ENCODE measurements at places on chromosomes 2 and 18. TPM values are rescaled to one million over a fixed set of nuclear protein-coding genes. Genes with fewer than 3 reads are reported as not detected.

DNA sequence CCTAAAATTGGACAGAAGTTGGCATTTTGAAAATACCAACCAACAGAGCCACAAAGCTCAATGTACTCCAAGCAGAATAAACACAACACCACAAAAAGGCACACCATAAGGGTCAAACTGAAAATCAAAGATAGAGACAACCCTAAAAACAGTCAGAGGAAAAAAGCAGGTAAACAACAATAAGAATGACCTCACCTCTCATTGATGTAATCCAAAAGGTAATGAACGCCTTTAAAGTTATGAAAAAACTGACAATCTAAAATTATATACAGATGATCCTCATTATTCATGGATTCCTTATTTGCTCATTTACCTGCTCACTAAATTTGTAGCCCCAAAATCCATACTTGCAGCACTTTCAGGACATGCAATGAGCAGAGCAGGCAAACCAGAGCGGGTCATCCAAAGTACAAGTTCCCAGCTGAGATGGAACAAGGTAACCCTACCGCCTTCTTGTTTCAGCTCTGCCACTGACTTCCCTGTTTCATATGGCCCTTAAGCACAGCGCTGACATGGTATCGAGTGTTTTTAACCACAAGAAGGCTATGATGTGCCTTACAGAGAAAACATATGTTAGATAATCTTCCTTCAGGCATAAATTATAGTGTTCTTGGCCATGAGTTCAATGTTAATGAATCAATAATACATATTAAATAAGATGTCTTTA is 17.0 kb downstream of the RTN4 start:
- no peak for DNase-seq

GRCh38 chr2:15788455-15788829 is 151.9 kb upstream of the MYCN start:
- DNase-seq = no peak

DNA sequence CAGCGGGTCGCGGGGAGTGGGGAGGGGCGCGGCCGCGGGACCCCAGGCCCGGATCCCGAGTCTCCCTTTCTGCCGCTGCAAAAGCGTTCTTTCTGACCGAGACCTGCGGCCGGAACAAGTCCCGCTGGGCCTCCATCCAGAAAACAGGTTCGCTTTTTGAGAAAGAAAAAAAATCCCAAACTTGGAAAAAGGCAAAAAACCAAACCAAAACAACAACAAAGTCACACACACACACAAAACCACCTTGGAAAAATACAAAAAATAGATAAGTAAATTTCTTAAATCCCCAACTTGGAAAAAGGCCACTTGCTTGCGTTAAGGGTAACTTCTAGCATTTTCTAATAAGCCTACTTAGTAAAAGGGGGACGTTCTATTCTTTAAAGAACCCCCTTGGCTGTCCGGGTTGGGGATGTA is 250 bp upstream of the CHST10 start:
- no peak for DNase-seq

The COLEC12 gene
- total RNA-seq = 15.4 TPM

The ANKRD12 gene
- 186 TPM for total RNA-seq

The ARHGEF4 gene
- 38.7 TPM for total RNA-seq

Measured in occipital lobe (tissue), 3 donors.